Activated T-helper 2 cell treated with anti-CD3 and anti-CD28 coated beads, Interferon-gamma antibody, Interleukin-2, Interleukin-4, amounts not matched to agents 10 μg/mL and 5 μg/mL and 100 μg/mL, durations not matched to agents 14 hours and 24 hours and 36 hours (primary cell): ENCODE measurements at places on chromosomes 1 and 21.
A peak's percentile ranks its signal among the peaks of the same experiment; 100 is the strongest.

DNA sequence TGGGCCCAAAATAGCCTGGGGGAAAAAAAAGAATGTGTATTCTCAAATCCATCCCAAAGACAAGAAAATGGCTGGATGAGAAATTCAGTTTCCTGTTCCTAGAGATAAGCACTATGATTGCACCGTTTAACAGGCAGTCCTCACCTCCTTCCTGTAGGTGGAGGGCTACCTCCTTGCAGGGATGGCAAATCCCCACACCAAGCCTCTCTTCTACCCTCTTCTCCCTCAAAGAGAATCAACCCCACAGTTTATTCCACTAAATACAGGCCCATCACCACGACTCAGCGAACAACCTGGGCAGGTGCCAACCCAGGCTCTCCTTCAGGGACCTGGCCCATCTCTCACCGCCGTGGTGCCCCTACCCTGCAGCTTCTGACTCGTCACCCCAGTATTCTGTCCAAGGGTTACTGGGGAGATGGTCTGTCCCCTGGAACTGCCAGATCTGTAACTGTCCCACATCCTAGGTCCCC lies 3.4 kb upstream of the CHD5 start:
- no peak for DNase-seq

DNA sequence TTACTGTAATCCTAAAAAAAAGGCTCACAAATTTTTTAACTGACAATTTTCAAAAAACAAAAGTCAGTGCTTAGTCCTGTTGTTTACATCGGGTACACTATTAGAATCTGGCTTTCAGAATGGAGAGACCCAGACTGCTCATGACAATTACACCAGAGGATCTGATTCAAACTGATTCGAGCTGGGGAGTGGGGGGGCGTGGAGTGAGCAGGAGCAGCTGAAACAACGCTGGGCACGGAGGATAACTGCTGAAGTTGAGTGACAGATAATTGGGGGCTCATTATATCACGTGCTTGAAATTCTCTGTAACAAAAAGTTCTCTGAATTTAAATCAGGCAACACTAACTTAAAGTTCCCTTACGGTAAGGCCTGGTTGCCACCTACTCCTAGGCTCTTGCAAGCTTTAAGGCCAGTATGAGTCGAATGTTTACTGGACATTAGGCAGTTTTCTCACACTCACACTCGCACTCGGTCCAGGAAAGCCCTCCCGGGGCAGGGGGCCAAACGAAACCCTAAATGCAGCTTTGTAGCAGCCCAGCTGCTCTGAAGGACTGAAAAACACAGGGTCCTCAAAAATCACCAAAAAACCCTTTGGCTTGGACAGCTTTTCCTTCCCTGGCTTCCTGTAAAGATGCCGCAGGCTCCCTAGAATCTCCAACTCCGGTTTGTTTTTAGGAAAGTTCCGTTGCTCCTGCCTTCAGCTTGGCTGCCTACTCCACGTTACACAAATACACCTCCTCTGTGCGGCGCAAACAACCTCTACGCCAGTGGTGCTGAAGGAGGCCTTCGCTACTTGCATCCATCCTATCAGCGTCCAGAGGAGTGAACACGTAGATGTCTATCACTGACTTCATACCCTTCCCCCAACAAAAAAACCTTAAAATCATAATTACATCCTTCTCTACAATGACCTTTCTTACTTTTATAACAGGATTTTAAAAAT lies 42.9 kb downstream of the CAPZB start:
- DNase-seq = no peak

DNA sequence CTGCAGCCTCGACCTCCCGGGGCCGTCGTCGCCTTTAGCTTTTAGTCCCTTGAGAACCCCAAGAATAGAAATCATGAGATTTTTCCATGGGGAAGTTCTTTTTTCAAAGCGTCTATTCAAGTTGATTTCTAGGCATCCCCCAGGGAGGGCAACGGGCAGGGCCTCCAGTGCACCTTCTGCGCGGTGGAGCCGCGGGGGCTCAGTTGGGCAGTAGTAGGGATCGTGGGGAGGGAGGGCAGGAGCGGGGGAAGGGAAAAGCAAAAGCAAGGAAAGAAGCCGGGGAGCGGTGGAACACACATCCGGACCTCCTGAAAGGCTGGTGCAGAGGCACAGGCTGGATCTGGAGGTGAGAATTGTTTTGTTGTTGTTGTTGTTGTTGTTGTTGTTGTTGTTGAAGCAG lies 103.4 kb downstream of the PPIAL4G start:
- DNase-seq = no peak

GRCh38 chr1:172380441-172381244 lies 39.8 kb upstream of the C1orf105 start:
- DNase-seq = no peak

- no peak for DNase-seq
Observed at GRCh38 chr1:112285316-112285715, 110.7 kb upstream of the CTTNBP2NL start.

GRCh38 chr1:17340358-17340757 lies 31.6 kb upstream of the PADI6 start:
- no peak for DNase-seq

DNA sequence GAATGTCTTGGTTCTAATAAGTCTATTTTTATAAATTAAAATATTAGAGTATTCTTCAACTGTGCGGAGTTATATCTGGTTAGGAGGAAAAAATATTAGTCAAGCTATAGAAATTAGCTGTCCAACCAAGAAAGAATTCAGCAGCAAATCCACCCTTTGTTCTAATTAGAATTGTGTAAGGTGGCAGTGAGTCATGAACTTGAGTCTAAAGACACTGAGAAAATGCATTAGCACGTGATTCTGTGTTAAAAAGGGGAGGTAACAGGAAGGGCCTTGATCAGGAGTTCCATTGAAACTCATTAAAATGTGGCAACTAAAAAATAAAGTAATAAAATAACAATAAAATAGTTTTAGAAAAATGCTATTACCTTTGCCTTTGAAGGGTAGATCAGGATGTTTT lies 398.2 kb upstream of the RGS18 start:
- no peak for DNase-seq

DNA sequence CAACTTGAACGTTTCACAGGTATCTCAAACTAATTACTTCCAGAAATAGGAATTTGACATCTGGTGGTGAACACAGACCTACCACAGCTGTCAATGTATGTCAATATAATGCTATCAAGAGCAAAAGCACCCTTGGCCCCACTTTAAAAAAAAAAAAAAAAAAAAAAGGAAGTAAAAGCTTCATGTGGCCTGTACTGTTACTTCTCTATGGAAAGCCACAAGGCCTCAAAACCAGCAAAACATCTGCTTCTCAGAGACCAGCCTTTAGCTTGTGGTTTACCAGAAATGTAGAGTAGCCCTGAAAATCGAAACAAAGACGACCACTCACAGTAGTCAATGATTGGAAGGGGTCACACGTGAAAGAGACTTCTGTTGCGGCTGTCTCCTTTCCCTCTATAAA lies 109.6 kb downstream of the SLC45A1 start:
- peak; percentile 30 for DNase-seq

DNA sequence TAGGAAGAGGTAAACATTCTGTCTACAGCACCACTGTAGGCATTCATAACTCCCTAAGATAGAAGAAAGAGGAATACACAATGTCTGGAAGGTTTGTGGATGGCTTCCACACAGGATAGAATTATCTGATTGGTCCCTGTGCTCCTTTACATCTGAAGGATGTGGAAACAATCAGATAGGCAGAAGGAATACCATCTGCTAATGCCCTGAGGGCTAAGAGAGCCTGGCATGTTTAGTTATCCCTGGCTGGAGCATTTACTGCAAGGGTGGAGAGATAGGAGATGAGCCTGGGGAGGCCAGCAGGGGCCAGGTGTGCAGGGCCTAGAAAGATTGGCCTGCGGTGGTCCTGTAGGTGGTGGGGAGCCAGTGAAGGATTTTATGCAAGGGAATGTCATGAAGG lies 8.6 kb upstream of the ACBD3 start:
- no peak for DNase-seq

DNA sequence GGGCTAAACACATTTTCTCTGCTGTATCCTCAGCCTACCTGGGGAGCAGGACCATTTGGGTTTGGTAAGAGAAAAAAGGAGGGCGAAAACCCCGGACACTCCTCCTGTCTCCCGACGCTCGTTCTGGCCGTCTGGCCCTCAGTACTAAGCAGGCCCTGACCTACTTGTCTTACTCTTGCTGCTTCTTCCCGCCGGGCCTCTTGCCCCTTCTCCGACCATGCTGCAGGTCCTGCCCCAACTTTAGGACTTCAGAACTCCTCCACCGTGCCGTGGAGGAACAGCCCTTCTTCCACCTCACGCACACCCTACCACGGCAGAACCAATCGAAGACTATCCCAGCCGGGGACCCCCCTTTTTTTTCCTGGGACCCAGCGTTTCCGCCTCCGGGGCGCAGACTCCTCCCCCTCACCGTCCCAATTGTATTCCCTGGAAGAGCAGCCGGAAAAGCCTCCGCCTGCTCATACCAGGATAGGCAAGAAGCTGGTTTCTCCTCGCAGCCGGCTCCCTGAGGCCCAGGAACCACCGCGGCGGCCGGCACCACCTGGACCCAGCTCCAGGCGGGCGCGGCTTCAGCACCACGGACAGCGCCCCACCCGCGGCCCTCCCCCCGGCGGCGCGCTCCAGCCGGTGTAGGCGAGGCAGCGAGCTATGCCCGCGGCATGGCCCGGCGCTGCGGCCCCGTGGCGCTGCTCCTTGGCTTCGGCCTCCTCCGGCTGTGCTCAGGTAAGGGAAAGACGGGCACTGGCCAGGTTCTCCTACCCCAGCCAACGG lies at the start of gene CHRNB2:
Gene CHRNB2, plus strand, starts transcription at position 393 of the 771 bp plus-strand sequence. Its CDS starts 267 bp downstream, at position 660.
- peak; percentile 74 for DNase-seq

DNA sequence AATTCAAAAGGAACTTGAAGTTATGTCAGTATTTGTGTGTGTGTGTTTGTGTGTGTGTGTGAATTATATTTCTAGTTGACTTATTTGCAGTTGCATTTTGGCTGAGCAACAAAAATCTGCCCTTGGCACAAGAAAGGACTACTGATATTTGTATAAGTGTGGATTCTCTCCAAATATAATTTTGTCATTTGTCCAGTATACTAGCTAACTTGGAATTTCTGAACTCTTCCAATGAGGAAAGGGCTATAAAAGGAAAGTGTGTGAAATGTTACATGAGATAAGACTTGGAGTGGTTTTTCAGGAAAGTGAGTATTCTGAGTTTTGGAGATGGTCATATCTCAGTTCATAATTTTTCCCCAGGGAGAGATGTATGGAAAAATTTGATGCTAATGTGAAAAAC lies 1384.1 kb upstream of the B3GALT2 start:
- no peak for DNase-seq

DNA sequence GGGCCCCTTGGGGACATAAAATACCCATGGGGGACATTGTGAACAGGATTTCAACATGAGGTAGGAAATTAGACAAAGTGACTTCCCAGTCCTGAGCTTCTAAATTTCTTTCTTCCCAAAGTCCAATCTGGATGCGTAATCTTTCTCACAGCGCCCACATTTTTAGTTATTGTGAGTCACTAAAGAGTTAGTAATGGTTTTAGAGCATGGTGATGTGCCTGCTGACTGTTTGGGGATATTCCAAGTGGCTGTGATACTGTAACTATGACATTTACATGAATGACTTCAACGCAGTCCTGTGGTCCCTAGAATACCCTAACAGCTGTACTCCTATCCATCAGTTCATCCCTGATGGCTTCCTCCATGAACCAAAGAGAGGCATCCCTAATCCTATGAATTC lies 224.0 kb upstream of the COA6 start:
- no peak for DNase-seq

DNA sequence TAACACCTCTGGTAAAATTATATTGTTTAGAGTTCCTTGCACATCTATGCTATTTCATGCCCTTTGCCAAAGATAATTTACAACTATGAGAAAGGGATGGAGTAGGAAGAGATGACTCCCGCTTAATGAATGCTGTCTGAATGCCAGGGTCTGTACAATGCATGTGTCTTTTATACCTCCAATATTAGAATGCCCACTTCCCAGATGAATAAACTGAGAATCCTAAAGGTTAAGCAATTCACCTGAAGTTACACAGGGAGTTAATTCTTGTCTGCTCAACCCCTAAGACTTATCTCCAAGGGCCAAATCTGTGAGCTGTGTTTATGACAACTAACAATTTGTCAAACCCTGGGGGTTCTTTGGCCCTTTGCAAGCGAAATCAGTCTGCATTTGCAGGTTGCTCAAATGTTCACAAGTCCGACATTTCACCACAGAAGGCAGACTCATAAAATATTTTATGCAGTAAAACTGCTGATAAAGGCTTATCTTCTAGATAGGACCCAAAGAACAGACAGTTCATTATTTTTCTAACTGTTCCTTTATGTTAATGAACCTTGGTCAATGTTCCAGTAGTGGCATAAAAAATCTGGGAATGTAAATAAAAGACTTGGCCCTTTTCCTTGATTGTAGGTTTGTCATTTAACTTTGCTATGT lies 50.2 kb upstream of the ATP1A1 start:
- no peak for DNase-seq

DNA sequence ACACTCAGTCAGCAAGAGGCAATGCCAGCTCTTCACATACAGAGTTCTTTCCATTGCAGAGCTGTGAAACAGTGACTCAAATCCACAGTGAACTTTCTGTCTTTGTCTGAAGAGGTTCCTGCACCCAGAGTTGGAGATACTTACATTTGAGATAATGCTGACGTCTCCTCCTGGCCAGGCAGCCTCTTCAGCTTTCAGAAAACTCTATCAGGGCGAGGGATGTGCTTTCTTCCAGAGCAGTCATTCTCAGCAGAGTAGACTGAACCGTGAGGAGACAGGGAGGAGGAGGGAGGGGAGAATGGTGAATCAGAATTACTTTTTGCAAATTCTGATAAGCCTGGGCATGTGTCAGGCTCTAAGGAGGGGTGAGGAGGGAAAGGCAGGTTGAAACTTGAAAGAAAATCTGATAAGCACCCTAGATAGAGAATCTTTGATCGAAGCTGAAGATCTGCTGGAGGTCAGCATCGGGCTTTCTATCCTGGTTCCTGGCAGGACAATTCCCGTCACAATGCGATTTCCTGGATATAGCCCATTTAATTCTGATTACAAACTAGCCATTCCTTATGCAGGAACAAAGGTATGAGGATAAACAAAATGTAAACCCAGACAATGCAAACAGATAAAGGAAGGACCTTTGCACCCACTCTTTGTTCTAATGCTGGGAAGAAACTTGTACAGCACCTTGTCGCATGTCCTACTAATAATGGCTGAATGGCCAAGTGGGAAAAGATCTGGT lies 18.9 kb upstream of the NID1 start:
- no peak for DNase-seq

DNA sequence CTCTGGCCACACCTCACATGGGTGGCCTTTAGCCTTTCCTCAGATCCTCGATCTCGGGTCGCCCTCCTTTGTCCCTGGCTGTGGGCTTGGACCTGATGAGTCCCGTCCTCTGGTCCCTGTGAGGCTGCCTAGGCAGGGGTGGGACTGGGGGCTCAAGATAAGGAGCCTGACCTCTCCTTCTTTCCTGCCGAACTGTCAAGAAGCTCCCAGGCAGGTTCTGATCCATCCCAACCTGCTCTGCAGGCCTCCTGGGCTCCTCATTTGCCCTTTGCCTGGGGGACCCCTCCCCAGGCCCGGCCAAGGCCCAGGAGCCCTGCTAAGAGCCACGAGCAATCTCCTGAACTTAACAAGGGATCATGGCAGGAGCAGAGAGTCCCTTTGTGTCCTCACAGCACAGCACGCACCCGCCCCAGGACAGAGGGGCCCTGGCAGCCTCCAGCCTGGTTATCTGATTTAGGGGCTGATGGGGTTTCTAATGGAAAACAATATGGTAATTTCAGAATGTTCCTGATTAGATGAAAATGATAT lies 82.4 kb upstream of the POU3F1 start:
- no peak for DNase-seq
